ENCODE measurements at places on chromosomes 1 and 21. TPM values are rescaled to one million over a fixed set of nuclear protein-coding genes. Genes with fewer than 3 reads are reported as not detected.
A peak's percentile ranks its signal among the peaks of the same experiment; 100 is the strongest.

- H3K27me3 ChIP-seq = no peaks in the 10 kb centered on the region
- no peak for DNase-seq
- no peaks in the 10 kb centered on the region for H3K4me1 ChIP-seq
- H3K36me3 ChIP-seq = no peaks in the 10 kb centered on the region
- no peak overlapping the region for H3K27ac ChIP-seq
These were observed 298.4 kb upstream of the DUSP10 start for GRCh38 chr1:222040121-222040805.

GRCh38 chr1:91537281-91537986, 36.8 kb downstream of the CDC7 start:
- H3K27ac ChIP-seq = peak overlapping the region; percentile 57
- H3K4me3 ChIP-seq = no peak overlapping the region
- H3K27me3 ChIP-seq = no peaks in the 10 kb centered on the region
- no peaks in the 10 kb centered on the region for H3K36me3 ChIP-seq

DNA sequence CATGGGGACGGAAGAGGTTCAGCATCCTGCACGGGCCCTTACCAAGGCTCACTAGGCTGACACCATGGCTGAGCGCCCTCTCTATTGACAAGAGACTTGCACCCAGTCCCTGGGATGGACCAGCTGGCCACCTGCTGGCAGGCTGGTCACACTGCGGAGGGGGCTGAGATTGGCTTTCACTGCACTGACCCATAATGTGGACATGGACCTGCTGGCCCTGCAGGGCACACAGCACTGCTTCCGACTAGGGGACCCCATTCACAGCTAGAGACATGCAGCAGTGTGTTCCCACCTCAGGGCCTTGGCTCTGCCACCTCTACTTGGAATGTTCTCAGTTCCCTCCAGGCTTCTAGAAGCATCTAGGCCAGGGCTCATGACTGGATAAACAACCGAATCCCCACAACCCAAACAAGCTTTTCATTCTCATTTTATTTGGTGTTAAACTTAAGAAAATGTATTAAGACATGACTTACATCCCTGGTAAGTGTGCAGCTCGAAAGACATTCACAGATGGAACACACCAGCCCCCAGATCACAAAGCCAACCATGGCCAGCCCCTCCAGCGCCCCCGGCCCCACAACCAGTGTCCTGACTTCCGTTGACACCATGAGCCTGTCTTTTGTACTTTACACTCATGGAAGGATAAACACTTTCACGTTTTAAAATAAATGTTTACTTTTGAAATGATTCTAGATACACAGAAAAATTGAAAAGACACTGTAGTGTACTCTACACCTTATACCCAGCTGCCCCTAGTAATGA, 9.3 kb upstream of the SRARP start:
- H3K27ac ChIP-seq = no peak overlapping the region
- no peak overlapping the region for H3K4me3 ChIP-seq
- H3K27me3 ChIP-seq = no peaks in the 10 kb centered on the region
- H3K36me3 ChIP-seq = no peaks in the 10 kb centered on the region
- DNase-seq = no peak

The HLX gene
- total RNA-seq = 5.0 TPM

DNA sequence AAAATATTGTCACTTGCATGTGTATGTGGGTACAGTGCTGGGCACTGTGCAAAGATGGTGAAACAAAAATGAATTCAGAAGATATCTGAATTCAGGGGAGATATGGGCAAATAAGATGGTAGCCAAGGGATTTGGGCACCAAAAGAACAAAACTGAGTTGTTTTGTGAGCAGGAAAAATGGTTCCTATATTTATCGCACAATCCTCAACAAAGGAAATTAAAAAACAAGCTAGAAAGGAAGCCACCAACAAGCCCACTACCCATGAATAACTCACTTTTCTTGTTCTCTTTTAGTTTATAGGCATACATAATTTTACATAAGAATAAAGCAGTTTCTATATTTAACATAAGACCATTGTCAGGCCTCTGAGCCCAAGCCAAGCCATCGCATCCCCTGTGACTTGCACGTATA, 40.7 kb upstream of the VASH2 start:
- no peaks in the 10 kb centered on the region for H3K36me3 ChIP-seq
- no peaks in the 10 kb centered on the region for H3K27me3 ChIP-seq
- no peaks in the 10 kb centered on the region for H3K4me1 ChIP-seq

The C1orf210 gene
- total RNA-seq = 7.2 TPM

The MIA3 gene
- total RNA-seq = 54.4 TPM

The RAB3B gene
- not detected for total RNA-seq

DNA sequence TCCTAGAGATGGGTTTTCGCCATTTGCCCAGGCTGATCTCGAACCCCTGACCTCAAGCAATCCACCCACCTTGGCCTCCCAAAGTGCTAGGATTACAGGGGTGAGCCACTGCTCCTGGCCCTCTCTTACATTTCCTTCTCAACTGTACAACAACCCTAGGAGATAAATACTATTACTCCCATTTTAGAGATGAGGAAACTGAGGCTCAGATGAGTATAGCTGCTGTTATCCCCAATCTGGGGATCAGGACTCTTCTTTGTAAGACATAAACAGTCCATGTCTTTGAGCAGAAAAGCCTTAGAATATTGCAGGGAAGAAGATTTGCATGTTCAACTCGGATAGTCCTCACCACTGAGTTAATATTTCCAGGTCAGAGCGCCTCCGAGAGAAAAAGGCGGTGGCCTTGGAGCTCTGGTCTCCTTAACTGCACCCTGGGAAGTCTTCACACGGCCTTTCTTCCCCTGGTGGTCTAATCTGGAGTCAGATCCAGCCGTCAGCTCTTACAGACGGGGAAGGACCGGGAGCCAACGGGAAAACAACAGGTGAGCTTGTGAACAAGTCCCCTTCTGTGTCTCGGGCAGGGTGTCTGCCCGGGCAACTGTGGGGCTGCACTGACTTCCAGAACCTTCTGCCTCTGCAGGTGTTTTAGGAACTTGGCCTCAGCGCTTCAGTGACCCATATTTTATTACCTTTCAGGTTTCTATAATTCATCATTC, 5.9 kb upstream of the OLIG1 start:
- H3K27me3 ChIP-seq = no peaks in the 10 kb centered on the region
- no peak overlapping the region for H3K4me3 ChIP-seq
- DNase-seq = no peak
- no peaks in the 10 kb centered on the region for H3K4me1 ChIP-seq
- no peaks in the 10 kb centered on the region for H3K36me3 ChIP-seq

- peaks cover 10% of the 10 kb centered on the region for H3K4me1 ChIP-seq
- no peaks in the 10 kb centered on the region for H3K36me3 ChIP-seq
- peak; percentile 66 for DNase-seq
- H3K4me3 ChIP-seq = no peak overlapping the region
- H3K27ac ChIP-seq = peak overlapping the region; percentile 88
These were observed 21.5 kb upstream of the ARHGAP29 start for GRCh38 chr1:94258873-94259331.

DNA sequence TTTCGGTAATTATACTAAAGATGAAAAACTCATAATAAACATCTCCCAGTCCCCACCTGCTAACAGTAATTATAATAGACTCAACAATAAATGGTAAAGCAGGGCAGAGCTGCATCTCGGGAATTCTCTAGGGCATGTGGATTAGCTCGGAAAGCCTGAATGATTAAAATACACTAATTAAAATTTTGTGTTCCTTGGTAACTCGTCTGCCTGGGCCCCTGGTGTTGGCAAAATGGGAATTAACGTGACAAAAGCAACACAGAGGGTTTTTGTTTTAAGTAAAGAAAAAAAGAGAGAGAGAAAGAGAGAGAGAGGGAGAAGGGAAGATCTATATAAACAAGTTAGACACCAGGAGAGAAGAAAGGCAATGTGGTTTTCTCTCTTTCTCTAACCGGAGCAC, 62.1 kb downstream of the CASZ1 start:
- no peaks in the 10 kb centered on the region for H3K36me3 ChIP-seq
- H3K27me3 ChIP-seq = peaks cover 3% of the 10 kb centered on the region
- H3K4me3 ChIP-seq = no peak overlapping the region
- H3K4me1 ChIP-seq = peaks cover 11% of the 10 kb centered on the region
- DNase-seq = no peak

The C1QTNF12 gene
- total RNA-seq = 2.0 TPM

The TMPRSS15 gene
- total RNA-seq = not detected

The PDZK1 gene
- 0.64 TPM for total RNA-seq

DNA sequence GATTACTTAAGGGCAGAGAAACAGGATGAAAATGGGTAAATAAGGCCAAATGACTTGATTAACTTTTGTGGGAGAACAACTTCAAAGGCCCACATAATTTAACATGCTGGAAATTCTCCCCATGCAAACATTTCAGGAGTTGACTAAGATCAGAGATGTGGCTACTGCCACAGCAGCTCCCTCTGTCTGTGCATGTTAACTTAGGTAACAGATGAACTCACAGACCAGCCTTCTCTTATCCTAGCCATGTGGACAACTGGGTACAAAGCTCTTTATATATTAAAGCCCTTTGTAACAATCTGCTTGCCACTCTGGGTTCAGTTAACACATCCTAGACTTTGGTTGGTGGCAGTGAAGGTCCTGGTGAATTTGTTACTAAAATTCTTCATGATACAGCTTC, 33.2 kb downstream of the BEND5 start:
- no peak overlapping the region for H3K27ac ChIP-seq
- H3K4me1 ChIP-seq = no peaks in the 10 kb centered on the region
- H3K36me3 ChIP-seq = no peaks in the 10 kb centered on the region
- no peak overlapping the region for H3K4me3 ChIP-seq
- DNase-seq = no peak
- H3K27me3 ChIP-seq = no peaks in the 10 kb centered on the region

The KRTAP24-1 gene
- total RNA-seq = not detected

DNA sequence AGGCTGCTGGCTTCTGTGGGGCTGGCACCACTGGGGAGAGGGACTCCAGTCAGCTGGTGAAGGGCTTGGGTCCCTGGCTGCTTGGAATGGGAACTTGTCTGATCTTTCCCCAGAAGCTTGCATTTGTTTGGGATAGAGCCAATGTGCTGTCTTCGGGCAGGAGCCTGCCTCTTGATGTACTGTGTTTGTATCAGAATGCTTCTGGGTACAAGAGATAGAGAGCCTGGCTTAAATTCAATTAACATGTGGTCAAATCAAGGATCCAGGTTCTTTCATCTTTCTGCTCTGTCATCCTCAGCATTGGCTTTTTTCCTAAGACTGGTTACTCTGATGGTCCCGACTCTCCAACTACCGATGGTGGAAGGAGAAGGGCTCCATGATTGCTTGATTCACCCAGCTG, 16.0 kb upstream of the PROK1 start:
- H3K4me1 ChIP-seq = no peaks in the 10 kb centered on the region
- H3K36me3 ChIP-seq = no peaks in the 10 kb centered on the region
- H3K27ac ChIP-seq = no peak overlapping the region
- H3K4me3 ChIP-seq = no peak overlapping the region
- DNase-seq = no peak

The TSPEAR gene
- not detected for total RNA-seq

The CAMK1G gene
- total RNA-seq = 1.8 TPM

The TINAGL1 gene
- 85.9 TPM for total RNA-seq

DNA sequence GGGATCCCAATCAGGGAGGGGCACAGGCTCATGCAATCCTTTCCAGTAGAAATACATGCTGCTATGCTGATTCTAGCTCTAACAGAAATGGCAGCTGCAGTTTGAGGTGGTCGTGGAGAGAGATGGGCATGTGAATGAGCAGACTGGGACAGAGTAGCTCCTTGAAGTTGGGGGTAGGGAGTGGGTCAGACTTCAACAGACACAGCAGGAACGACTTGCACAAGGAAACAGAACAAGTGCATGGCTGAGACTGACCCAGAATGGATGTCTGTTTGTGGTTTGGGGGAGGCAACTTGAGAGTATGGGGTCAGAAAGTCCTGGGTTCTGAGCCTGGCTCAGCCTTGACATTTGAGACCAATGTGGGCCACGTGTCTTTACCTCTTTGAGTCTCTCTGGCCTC, 25.1 kb upstream of the TRABD2B start:
- no peak for DNase-seq
- no peak overlapping the region for H3K27ac ChIP-seq
- no peaks in the 10 kb centered on the region for H3K27me3 ChIP-seq
- no peak overlapping the region for H3K4me3 ChIP-seq
- peaks cover 4% of the 10 kb centered on the region for H3K4me1 ChIP-seq
- no peaks in the 10 kb centered on the region for H3K36me3 ChIP-seq

The NHLH2 gene
- total RNA-seq = not detected

The KLF17 gene
- not detected for total RNA-seq

GRCh38 chr1:214337511-214337910, 56.6 kb downstream of the SMYD2 start:
- H3K4me1 ChIP-seq = no peaks in the 10 kb centered on the region
- no peak overlapping the region for H3K4me3 ChIP-seq

DNA sequence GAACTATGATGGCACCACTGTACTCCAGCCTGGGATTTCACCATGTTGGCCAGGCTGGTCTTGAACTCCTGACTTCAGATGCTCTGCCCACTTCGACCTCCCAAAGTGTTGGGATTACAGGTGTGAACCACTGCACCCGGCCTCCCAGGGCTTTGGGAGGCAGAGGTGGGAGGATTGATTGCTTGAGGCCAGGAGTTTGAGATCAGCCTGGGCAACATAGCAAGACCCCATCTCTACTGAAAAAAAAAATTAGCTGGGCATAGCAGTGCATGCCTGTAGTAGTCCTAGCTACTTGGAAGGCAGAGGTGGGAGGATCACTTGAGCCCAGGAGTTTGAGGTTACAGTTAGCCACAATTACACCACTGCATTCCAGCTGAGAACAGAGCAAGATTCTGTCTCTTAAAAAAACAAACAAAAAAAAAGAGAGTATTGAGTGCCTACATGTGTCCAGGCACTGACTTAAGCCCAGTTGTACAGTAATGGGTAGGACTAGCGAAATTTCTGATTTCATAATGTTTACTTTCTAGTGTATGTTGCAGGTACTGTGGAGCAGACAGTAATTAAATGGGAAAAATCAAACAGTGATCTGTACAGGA, 4.2 kb downstream of the MANEAL start:
- no peaks in the 10 kb centered on the region for H3K36me3 ChIP-seq
- no peak overlapping the region for H3K4me3 ChIP-seq
- H3K4me1 ChIP-seq = peaks cover 6% of the 10 kb centered on the region
- no peak for DNase-seq
- H3K27me3 ChIP-seq = no peaks in the 10 kb centered on the region

GRCh38 chr1:184395370-184395769, 8.5 kb downstream of the C1orf21 start:
- H3K36me3 ChIP-seq = no peaks in the 10 kb centered on the region
- peak overlapping the region; percentile 49 for H3K27ac ChIP-seq
- peaks cover 3% of the 10 kb centered on the region for H3K4me1 ChIP-seq
- no peak for DNase-seq
- no peak overlapping the region for H3K4me3 ChIP-seq
- no peaks in the 10 kb centered on the region for H3K27me3 ChIP-seq
